ENCODE measurements at places on chromosomes 5 and 9.

GRCh38 chr9:126684345-126684744, 70.6 kb downstream of the LMX1B start:
- DNase-seq = no peak

- no peak for DNase-seq
These were observed 57.1 kb downstream of the RETREG1 start for GRCh38 chr5:16559702-16560101.

DNA sequence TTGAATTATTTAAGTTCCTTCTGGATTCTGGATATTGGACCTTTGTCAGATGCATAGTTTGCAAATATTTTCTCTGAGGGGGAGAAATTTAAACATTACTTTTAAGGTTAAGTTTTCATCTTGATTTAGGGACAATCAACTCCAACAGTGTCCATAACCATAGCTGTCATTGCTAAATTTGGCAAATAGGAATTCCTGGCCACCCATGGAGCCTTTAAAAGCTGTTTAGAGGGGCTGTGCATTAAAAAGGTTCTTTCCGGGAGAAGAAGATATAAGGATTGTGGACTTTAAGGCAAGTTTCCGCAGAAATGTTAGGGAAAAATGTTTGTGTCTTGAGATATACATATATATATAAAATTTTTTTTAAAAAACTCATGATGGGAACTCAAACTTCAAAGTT, 339.7 kb downstream of the ADAMTS6 start:
- DNase-seq = no peak

DNA sequence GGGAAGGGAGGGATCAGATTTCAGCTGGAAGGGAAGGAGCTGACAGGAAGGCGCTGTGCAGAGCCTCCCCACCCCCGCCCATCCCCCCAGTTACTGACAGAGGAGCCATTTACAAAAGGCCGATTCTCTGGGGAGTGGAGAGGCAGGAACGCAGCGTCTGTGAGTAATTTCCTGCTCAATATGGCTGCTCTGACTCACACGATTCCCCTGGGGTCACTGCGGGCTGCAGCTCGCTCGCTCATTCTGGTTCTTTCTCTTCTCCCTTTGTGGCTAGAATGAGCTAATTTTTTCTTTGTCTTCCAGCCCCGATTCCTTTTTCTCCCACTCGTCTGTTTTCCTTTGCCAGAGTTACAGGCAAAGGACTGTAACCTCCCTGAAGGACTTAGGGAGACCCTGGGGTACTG, 28.8 kb downstream of the PTPA start:
- peak; percentile 93 for DNase-seq
